ENCODE measurements at places on chromosomes 7 and 10.
A peak's percentile ranks its signal among the peaks of the same experiment; 100 is the strongest.

DNA sequence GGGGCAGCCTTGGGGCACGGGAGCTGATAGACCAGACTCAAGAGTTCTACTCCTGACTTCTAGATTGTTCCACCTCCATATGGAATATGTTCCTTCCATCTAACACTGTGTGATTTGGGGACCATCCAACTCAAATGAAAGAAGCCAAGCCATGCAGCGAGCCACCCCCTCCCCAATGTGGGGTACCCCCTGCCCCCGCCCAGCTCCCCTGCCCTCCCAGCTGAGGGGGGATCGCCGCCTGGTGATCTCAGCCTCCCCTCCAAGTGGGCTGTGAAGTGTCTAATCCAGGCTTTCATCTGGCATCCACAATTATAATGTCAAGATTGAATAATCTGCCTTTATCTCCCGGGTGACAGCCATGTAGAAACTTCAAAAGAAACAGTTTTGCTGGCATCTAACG lies 246.1 kb downstream of the RPS24 start:
- no peak for DNase-seq

DNA sequence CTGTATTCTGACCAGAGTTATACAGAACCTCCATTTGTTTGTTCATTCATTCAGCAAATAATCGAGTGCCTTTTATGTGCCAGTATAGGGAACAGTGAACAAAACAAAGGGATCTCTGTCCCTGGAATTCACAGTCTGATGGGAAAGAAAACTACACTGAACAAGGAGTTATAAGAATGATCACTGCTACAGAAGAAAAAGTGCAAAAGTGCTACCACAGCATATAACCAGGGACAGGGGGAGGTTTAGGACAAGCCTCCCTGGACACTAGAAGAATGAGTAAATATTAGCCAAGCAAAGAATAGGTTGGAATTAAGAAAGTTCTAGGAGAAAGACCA lies 4.2 kb downstream of the CLDN12 start:
- no peak for DNase-seq

DNA sequence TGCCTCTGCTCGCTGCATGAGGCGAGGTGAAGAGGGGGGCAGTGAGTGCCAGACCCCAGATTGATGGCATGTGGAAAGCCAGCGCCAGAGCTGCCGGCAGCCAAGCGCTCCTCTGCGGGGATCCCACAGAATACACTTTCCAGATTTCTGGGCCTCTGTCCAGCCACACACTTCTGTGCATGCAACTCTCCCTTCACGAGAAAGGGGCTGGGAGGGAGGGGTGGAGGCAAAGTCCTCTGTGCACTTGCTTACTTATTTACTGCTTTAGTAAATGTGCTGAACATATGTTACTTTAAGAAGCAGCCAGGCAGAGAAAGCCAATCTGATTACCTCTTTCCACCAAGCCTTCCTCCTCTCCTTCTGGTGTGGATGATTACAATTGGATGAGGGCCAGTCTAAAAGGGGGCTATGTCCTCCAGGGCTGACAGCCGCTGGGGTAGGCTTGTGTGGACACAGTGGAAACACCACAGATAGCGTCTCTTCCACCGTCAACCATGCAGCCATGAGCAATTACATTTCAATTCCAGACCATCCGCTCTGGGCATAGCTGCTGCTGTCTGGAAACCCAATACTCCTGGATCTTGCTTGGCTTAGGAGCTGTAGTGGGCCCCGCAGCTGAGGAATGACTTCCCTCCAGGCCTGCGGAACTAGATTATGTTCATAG lies 322.8 kb upstream of the ANKRD30A start:
- DNase-seq = peak; percentile 12

GRCh38 chr10:108620821-108621534 lies 1302.3 kb downstream of the XPNPEP1 start:
- DNase-seq = no peak

DNA sequence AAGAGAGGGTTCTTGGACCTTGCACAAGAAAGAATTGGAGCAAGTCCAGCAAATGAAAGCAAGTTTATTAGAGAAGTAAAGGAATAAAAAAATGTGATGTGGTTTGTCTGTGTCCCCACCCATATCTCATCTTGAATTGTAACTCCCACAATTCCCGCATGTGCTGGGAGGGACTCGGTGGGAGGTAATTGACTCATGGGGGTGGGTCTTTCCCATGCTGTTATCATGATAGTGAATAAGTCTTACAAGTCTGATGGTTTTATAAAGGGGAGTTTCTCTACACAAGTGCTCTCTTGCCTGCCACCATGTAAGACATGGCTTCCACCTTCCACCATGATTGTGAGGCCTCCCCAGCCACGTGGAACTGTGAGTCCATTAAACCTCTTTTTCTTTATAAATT lies 39.2 kb upstream of the FZD9 start:
- DNase-seq = no peak

DNA sequence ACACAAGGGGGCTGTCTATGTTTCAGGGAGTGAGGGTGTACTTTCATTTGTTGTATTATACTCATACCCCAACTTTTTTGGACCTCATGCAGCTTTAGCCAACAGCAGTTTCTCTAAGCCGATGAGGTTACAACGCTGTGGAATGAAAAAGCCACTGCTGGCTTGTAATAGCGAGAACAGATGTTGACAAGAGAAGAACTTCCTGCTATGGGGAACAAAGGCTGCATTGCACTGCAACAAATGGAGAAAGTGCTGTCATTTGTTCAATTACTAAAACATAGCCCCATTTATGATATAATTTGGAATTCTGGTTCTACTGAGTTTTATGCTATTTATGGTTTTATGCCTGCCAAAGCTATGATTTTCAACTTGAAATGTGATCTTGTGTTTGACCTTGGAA lies 104.2 kb upstream of the TMEM72 start:
- no peak for DNase-seq

DNA sequence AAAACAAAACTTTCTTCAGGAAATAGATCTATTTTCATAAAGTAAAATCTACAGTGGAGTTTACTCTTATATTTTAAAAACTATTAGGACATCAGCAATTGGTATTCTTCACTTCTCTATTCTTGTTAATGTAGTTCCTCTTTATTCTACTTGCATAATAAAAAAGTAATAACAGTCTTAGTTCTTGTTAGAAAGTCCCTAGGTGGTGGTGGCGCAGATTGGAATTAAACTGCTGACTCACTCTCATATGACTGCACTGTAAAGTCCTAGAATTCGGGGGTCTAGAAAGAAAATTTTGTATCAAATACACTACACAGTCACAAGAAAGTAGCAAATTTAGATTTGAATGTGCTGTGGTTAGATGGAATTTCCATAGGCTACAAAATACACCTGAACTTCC lies 44.6 kb upstream of the TES start:
- DNase-seq = no peak

DNA sequence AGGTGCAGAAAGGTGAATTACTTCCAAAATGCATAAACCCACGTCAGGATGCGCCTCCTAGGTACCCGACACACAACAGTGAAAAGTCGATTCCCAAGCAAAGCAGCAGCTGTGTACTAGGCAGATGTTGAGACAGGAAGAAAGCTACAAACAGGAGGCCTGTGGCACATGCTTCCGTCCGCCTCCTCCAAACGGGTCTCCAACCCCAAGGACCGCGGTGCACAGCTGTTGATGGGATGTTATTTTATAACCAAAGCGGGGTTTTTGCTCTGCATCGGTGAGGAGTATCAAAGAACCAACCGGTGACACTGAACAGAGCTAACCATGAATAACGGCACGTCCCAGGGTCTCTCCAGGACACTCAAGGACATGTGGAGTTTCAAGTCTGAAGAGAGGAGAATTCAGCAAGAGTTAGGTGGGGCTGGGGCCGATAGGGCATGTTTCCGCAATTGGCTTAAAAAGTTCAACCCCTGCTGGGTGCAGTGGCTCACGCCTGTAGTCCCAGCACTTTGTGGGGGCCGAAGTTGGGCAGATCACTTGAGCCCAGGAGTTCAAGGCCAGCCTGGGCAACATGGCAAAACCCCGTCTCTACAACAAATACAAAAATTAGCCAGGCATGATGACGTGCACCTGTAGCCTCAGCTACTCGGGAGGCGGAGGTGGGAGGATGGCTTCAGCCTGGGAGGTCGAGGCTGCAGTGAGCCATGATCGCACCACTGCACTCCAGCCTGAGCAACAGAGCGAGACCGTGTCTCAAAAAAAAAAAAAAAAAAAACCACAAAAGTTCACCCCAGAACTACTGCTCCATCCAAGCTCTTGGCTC lies 108.0 kb downstream of the SMURF1 start:
- DNase-seq = no peak

DNA sequence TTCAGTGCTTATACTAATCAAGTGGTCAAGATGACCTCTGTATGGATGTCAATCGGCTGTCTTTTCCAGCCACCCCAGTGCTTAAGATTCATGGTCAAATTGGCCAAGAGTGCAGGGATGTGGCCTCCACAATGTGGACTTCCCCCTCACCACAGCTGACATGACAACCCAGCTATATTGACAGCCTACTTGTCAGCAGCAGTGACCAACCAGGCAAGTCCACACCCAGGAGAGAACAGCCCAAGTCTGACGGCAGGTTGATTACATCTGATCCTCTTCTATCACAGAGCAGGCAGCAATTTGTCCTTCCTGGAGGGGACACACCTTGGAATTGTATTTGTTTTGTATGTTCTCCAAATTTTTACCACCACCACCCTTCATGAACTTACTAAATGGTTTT lies 8.2 kb upstream of the ERVW-1 start:
- no peak for DNase-seq

GRCh38 chr7:30741289-30741688 lies 10.6 kb upstream of the INMT start:
- DNase-seq = no peak

- no peak for DNase-seq
These were observed 744.7 kb downstream of the XPNPEP1 start for GRCh38 chr10:109178591-109178990.

GRCh38 chr10:95976362-95977229 lies 66.8 kb upstream of the CCNJ start:
- DNase-seq = no peak

- peak; percentile 65 for DNase-seq
These were observed 5.3 kb downstream of the LAMB4 start for GRCh38 chr7:108124820-108125219.

- DNase-seq = no peak
These were observed 89.2 kb downstream of the WDR11 start for GRCh38 chr10:120940299-120940900.

- DNase-seq = peak; percentile 52
These were observed 1.1 kb upstream of the GPER1 start for GRCh38 chr7:1086588-1087464.

DNA sequence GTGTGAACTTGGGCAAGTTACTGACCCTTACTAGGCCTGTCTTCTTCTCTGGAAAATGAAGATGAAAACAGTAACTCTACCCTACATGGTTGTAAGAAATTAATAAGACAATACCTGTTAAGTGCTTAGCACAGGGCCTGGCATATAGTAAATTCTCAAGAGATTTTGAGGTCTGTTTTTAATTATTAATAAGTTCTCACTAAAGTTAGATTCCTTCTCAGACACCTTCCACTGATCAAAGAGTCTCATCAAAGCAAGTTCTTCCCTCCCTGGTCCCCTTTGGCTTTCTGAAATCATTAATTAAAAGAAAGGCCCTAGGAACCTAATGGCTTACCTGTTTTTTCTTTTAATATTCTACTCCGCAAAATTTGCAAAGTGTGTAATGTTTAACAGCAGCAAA lies 4.6 kb downstream of the TMEM140 start:
- no peak for DNase-seq

GRCh38 chr7:22153432-22154142 lies 203.4 kb downstream of the RAPGEF5 start:
- no peak for DNase-seq

DNA sequence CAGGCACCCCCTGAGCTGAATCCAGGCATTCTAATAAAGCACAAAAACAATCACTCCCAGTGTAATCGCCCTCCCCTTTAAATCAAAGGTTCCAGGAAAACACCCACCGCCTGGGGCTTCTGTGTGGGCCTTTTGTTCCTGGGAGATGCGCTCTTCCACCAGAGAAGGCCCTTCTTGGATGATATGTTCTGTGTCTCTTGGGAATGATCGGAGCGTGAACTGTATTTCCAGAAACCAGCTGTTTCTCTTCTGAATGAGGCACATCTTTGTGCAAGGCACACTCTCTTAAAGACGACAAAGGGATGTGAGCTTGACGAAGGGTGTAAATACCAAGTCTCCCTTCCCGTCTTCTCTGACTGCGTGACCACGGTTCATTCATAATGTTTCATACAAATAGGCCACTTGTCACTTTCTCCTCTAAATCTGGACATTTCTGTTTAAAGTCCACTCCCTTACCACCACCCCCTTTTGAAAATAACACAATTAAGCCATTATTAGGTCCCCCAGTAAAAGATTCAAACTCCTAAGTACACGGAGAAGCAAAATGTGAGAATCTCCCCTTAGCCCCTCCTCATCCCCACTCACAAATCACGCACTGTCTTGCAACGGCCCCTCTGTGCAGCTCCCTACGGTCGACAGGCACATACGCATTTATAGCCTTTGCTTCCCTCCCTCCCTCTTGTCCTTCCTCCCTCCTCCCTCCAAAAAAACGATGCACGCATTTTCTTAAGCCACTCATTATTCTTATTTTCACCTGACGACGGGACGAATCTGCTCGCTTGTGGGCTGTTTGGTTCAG lies 45.6 kb upstream of the ENO4 start:
- no peak for DNase-seq

GRCh38 chr10:10211409-10211808 lies 806.3 kb upstream of the CELF2 start:
- no peak for DNase-seq

DNA sequence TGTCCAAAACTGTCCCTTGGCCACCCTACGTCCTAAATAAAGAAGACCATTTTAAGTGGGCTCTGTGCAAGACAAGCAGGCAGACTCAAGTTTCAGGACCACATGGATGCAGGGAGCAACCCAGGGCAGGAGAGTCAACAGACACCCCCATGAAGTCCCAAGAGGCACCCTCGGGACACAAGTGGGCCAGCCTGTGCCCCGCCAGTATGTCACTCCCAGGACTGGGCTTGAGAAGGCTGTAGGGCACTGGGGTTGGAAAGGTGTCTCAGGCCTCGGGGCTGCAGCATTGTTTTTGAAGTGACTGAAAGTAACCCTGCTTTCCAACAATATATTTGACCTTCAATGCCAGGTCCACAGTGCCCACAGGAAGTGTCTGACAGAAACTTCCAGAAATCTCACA lies 157.4 kb downstream of the TNS3 start:
- DNase-seq = no peak

DNA sequence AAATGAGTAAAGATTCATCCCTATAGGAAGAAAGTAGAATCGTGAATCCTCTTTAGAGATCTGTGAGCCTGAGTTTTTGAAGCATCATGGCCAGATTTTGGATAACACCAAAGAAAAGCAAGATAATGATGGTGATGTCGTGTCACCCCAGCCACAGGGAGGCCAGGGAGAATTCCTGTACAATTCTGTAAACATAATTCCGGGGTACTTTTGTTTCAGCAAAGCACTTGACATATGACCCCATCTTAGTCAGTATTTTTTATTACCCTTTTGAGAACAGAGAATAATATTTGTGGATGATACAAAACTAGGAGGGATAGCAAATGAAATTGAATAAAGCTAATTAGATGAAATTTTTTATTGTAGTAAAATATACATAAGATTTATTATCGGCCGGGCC lies 33.8 kb downstream of the NACAD start:
- no peak for DNase-seq

- DNase-seq = no peak
These were observed 6.7 kb downstream of the KCNH2 start for GRCh38 chr7:150971242-150972022.

GRCh38 chr7:23469150-23469960 lies 936 bp downstream of the IGF2BP3 start:
- DNase-seq = no peak

GRCh38 chr10:132654708-132655661 lies 117.4 kb downstream of the INPP5A start:
- DNase-seq = peak; percentile 54
